ENCODE measurements at places on chromosomes 1 and 21.

- DNase-seq, result no peak
These were observed 598.2 kb downstream of the PLPP3 start for GRCh38 chr1:55981010-55981650.

- no peak for DNase-seq
These were observed 32.8 kb downstream of the RNASEL start for GRCh38 chr1:182556279-182556678.

DNA sequence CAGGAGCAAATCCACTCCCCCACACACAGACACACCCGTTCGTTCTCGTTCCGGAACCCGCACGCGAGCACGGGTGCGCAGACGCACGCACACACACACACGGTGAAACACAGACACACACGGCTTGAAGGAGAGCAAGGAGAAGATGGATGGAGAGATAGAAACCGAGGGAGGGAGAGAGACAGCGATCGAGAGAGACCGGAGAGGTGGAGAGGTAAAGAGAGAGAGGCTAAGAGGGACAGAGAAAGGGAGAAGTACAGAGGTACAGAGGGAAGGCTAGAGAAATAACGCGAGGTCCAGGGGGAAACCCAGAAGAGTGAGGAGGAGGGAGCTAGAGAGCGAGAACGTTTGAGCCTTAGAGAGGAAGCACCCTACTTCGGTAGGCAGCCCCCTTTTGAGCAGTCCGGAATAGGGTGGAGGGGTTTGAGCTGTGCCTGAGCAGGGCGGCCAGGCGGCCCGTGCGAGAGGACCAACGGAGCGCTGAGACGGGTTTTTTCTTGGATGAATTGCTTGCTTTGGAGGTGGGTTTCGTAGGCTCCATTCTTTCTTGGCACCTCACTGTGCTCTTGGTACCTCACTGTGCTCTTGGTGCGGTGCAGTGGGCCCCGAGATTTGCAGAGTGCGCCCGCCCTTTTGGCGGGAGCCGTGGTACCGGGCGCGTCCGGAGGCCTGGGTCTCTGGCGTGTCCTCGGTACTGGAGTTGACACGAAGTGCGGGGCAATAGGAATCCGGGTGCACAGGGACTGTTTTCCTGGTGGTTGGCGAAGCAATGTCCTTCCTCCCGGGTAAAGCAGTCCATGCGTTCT, 88.4 kb upstream of the RHOU start:
- DNase-seq, result peak; percentile 41

- DNase-seq, result no peak
These were observed 6.4 kb downstream of the ASAP3 start for GRCh38 chr1:23477359-23478144.

- no peak for DNase-seq
These were observed 30.3 kb upstream of the CLIC4 start for GRCh38 chr1:24714859-24715520.

- no peak for DNase-seq
These were observed at the start of gene CCDC18 for GRCh38 chr1:93180723-93181613. TSS of gene CCDC18 (plus strand) at chr1:93180724. CDS start at chr1:93183362, 2,638 bp downstream.

GRCh38 chr21:14754682-14755081, 208.6 kb upstream of the SAMSN1 start:
- DNase-seq, result no peak

DNA sequence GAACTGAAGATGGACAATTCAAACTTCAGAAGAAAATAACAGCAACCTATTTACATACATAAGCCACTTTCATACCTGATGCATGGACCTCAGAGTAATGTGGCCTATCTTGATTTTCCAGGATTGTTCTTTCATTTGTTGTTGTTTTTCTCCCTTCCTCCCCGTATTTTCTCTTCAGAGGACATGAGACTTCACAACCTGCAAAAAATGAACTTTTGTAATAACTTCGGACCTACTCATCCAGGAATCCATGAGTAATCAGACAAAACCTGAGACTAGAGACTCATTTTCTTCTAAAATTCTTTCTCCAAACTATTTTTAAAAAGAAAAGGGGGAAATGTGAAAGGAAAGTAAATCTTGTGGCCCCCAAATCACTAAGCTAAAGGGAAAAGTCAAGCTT, 17.6 kb upstream of the PLA2G5 start:
- DNase-seq, result no peak

DNA sequence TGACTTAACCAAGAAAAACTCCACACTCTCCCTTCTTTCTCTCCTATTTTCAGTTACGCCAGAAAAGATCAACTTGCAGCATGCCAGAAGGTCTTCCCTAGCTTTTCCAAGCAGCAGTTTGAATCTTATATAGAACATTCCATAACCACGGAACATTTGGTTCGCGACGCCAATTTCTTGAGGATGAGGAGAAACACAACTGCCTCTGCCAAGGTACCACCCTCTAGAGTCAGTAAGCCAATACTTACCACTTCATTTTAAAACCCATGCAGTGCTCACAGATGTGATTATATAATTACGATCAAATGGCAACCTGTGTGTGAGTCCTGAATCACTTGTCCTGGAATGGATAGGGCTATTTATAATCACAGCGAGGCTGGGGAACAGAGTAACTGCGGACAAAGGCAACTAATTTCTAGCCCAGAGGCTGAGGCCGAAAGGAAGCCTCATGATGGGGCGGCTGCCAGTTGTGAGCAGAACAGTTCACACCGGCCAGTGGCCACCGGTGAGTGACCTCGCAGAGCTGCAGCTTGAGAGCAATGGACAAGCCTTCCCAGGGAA, 43.2 kb upstream of the BACE2 start:
- no peak for DNase-seq

- no peak for DNase-seq
These were observed 3.6 kb downstream of the ACTN2 start for GRCh38 chr1:236689713-236690569.

DNA sequence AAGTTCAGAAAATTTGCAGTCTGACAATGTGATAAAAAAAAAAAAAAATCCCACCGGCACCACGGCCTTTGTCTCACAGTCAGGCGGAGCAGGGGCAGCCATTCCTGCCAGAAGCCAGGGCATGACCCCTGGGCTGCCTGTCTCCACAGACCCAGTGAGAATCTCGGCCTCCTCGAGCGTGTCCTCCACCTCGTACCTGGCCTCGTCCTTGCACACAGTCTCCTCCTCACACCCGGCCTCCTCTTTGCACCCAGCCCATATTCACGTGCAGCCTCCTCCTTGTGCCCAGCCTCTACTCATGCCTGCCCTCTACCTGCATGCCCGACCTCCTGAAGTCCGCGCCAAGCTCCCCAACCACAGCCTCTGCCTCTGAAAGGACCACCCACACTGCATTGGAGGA, 182.0 kb downstream of the AGBL4 start:
- no peak for DNase-seq

- DNase-seq, result no peak
These were observed 29.1 kb downstream of the SLC19A1 start for GRCh38 chr21:45513003-45513717.

DNA sequence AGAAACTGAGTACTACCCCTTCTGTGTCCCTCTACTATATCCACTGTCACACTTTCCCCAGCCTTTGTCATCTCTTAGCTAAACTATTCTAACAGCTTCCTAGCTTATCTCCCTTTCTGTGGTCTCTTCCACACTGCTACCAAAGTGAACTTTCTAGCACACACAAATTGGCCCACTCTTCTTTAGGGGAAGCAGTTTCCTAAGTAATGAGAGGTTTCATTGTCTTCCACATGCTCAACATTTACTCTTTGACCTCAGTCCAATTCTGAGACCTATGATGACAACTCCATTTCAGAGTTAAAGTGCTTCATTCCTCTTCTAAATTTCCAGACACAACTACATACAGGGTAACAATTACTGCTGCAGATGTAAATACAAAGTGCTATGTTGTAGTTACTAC, 32.9 kb downstream of the SCYL3 start:
- no peak for DNase-seq

DNA sequence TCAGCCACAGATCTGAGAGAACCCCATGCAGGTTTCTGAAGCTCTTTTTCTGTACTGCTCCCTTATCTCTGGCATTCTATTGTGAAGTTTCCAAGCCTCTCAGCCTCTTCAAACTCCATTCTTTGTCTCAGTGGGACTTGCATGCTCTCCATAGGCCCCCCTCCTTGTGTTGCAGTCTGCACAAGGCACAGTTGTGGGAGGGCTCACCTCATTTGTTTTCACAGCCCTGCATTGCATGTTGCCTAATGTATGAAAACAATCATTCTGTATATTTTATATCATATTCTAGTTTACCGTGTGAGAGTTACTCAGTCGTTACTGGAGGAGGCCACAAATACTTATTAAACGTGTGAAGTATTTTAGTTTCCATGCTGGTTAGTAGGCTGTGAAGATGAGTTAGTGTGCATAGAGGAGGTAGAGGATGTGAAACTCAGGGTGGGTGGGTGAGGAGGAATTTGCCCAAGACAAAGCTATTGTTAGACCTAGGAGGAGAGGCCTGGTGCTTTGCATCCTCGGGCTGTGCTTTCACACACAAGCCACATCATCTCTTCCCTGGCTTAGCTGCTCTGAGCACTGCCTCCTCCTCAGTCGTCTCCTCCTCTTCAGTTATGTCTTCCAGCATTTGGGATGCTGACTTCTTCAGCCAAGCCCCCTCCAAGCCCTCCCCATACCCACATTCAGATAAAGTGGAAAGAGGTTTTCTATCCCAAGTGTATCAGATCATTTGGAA, 7.8 kb upstream of the CHI3L2 start:
- no peak for DNase-seq

- DNase-seq, result no peak
These were observed 5.1 kb upstream of the OLIG1 start for GRCh38 chr21:33064623-33065390.

DNA sequence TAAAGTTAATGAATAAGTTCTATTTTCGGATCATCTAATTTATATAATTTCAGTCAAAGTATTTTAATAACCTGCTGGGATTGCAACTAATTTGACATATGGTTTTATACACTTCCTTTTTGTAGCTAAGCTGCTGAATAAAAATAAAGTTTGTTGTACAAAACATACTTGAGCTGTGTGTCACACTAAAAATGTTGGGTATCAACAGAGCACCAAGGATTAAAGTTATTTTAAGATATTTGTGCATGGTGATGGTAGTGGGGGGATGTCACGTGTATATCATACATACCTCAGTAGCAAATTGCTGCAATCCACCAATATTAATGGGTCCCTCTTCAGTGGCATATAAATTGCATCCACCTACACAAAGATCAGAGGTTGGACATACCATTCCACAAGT, 199.6 kb downstream of the DPYD start:
- no peak for DNase-seq

GRCh38 chr1:6002714-6003501, 10.7 kb upstream of the NPHP4 start:
- no peak for DNase-seq

GRCh38 chr1:150267896-150268295, 920 bp downstream of the APH1A start:
- DNase-seq, result no peak

DNA sequence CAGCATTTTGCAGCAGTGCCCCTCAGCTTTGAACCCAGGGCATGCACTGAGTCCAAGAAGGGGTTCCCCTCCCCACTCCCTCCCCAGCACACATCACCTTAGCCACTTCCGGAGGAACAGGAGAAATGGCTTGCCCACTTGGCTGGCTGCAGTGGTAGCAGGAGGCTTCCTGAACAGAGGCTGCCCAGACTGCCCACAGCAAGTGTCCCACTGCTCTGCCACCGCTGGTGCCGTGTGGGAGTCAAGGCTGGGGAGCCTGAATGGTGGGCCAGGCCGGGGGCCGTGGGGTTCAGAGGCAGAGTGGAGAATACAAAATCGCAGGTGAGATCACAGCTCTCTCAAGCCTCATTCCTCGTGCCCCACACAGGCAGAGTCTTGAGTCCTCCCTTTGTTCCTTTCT, 34.5 kb downstream of the CD247 start:
- no peak for DNase-seq

GRCh38 chr1:230210326-230210980, 143.4 kb downstream of the GALNT2 start:
- no peak for DNase-seq

DNA sequence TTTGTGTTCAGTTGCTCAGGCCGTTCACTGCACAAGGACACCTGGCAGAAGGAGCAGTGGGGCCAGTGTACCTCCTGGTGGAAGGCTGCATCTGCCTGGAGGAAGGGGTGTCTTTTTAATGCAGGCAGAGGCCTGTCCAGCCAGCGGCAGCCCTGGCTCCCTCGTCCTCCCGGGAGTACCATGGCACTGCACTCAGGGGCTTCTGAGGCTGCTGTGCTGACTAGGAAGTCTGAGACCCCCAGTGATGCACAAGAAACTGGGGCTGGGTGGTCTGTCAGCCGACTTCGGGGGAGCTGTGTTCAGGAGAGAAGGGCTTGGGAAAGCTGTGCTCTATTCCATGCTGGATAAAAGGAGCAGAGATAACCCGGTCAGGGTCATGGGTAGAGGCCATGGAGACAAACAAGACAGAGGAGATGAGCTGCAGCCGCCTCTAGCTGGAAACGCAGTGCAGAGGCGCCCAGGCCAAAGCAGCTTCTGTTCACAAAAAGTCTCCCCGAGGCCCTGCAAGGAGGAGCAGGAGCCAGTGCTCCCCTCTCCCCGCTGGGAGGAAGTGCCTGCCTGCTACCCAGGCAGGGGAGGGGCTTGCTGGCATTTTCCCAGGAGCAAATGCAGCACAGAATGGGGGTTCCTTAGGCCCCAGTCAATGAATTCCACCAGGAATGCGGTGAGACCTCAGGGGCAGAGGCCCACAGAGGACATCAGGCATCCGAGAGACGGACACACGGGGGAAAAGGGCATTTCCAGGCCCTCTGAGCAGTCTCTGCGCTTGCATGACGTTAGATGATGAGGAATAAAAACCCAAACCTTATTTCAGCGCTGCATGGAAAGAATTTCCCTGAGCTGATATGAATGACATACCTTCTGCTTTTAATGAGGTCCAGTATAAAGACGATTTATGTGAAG, 17.2 kb upstream of the C2CD2 start:
- DNase-seq, result no peak

DNA sequence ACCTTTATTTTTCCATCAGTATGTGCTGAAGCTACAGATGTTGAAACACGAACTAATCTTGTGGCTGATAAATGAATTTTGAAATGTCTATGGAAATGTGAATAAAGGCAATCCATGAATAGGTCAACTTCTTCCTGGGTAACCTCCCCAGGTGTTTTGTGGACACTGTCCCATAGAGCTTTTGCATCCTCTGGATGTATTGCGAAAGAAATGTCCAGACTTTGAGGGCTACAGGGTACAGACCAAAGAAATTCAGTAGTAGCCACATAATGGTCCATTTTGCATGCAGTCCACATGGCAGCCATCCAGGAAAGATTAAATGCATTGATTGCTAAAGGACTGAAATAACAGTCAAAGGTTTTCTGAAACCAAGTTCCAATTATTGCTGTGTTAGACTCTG, 21.5 kb upstream of the DARS2 start:
- DNase-seq, result no peak

DNA sequence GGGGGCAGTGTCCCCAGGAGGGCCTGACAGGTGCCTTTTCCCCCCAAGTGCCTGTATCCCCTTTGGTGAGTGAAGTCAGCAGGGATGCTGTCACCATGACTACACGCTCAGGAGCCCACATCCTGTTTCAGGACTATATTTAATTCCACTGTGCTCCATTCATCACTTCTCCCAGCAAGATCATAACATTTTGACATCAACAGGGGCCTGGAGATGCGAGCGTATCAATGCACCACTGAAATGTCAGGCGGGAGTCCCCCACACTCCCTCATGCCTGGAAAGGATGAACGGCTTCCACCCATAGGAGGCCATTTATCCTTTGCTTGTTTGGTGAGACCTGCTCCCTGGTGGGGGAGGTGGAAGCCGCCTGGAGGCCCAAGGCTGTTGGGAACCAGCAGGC, 119.1 kb downstream of the PTPRU start:
- no peak for DNase-seq

Data from activated B cell treated with CpG ODN at 0.5 μM for 24 hours (primary cell).